ENCODE measurements at places on chromosomes 5 and 9.

DNA sequence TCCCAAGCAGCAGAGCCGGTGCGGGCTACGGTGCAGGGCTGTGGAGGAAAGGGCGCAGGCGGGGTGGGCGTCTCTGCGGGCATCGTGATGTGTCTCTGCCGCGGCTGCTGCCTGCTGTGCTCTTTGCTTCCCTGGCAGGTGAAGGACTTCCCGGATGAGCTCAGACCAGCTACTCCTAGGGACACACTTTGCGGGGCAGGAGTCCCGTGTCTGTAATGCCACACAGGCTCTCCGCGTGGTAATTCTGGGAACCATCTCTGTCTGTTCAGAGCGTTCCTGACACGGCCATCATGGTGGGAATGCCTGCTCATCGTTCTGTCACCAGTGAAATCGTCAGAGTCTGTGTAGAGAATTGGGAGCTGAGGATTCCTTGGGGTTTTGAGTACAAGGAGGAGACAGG is 235.5 kb downstream of the FANCC start:
- no peak for DNase-seq

DNA sequence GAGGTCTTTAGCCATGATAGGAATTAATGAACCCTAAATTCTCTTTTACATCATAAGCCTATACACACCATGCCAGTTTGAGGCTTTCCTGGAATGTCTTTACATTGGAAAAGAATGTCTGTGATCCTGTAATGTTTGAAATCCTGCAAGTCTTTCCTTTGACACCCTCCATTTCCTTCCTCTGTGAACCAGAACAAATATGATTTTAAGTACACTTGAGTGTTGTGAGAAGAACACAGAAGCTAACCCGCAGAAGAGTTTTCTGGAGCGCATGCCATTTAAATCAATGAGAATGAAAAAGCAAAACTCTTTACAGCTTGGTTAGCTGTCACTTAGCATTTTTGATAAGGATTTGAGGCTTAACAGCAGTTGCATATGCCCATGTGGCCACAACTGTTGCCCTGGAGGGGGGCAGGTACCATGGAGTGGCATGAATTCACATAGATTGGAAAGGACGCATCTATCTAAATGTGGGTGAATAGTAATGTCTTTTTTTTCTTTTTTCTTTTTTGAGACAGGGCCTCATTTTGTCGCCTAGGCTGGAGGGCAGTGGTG is 372.6 kb downstream of the KDM4C start:
- no peak for DNase-seq

DNA sequence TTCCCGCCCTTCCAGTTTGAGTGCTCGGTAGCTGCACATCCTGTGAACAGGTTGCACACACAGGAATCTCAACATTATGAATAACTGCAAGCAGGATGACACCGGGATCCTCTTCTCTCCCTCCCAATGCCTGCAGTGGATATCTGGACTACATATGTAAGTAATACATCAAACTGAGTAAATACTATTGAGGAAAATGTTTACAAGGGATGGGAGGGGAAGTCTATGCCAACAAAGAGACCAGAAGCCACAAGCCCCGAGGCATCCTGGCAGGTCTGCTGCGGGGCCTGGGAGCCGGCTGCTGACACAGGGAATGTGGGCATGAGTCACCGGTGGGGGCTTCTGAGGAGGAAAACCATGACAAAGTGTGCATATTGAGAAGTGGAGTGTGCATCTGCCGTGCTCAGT is 8.6 kb upstream of the ANKRD33B start:
- DNase-seq, result no peak

- no peak for DNase-seq
Observed at GRCh38 chr9:27348785-27349697, 52.1 kb upstream of the EQTN start.

DNA sequence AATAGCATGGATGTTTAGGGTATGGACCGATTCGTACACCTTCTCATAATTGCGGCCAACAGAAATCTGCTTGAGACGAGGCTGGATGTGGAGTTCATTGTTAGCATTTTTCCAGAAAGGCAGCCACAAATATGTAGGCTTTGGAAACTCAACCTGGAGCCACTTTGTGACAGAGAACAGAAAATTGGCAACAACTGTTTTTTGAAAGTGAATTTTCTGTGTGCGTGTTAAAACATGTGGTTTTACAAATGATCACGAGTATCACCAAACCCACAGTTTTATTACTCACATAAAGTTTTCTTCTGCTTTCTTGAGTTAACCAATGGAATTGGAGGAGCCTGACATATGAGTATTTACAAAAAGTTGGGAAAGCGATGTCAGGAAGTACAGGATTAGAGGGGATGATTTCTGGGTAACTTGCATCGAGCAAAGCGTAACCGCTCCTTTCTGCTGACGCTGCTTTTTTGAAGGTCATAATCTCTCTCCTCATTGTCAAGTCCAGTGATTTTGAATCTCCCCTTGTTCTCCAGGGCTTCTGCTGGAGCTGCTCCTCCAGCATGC is 138.5 kb upstream of the TAF11L2 start:
- DNase-seq, result no peak

DNA sequence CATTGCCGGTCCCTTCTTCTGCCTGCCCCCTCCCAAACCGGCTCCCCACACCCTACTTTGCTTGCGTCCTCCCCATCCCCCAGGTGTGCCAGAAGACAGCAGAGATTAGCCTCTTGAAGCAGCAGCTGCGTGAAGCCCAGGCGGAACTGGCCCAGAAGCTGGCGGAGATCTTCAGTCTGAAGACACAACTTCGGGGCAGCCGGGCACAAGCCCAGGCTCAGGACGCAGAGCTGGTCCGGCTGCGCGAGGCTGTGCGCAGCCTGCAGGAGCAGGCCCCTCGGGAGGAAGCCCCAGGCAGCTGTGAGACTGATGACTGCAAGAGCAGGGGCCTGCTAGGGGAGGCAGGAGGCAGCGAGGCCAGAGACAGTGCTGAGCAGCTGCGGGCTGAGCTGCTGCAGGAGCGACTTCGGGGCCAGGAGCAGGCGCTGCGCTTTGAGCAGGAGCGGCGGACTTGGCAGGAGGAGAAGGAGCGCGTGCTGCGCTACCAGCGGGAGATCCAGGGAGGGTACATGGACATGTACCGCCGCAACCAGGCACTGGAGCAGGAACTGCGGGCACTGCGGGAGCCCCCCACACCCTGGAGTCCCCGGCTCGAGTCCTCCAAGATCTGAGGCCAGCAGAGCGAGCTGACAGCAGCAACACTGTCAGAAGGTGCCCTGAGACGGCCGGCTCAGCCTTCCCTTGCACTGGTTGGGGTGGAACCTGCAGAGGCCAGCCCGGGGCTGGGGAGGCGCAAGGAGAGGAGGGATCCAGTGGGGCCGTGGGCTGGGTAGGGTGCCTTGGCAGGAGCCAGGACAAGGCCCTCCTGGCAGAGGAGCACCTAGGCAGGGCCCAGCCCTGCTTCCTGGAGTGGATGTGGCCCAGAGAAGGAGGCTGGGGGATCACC is 8.3 kb downstream of the N4BP3 start:
- no peak for DNase-seq

DNA sequence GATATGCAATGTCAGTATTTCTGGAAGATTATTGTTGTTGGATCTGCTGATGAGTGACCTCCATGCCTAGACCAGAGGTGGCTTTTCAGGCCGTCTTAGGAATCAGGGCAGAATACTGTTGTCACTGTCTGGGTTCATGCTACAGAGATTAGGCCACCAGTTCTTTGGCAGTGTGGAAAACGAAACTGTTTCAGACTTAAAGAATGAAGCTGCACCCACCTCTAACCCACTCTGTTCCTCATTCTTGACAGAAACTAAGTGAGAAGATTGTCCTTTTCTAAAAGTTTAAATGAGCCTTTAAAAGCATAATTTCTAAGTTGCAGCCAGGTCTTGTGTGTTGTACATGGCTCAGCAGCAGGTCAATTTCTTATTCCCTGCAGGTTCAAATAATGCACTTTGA is 444.3 kb downstream of the ENC1 start:
- DNase-seq, result no peak

- DNase-seq, result no peak
Observed at GRCh38 chr9:113682297-113682771, 193.8 kb upstream of the ZNF618 start.

GRCh38 chr5:161630948-161631347 is 54.6 kb upstream of the GABRA6 start:
- no peak for DNase-seq

DNA sequence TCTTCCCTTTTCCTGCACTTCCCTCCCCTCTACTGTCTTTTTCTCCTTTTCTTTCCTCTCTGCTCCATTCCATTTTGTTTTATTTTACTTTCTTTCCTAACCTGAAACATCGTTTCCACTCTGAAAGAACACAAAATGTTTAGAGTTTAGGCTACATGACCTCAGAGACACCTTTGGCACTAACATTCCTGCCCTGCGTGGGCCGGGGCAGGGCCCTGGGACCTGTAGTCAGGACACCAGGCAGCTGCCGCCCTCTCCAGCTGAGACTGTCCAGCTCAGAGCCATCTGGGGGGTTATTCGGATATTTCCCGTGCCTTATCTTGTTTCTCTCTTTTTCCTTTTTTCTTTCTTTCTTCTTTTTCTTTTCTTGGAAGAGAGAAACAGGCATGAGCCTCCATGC is 58.3 kb upstream of the ERCC6L2 start:
- DNase-seq, result no peak

DNA sequence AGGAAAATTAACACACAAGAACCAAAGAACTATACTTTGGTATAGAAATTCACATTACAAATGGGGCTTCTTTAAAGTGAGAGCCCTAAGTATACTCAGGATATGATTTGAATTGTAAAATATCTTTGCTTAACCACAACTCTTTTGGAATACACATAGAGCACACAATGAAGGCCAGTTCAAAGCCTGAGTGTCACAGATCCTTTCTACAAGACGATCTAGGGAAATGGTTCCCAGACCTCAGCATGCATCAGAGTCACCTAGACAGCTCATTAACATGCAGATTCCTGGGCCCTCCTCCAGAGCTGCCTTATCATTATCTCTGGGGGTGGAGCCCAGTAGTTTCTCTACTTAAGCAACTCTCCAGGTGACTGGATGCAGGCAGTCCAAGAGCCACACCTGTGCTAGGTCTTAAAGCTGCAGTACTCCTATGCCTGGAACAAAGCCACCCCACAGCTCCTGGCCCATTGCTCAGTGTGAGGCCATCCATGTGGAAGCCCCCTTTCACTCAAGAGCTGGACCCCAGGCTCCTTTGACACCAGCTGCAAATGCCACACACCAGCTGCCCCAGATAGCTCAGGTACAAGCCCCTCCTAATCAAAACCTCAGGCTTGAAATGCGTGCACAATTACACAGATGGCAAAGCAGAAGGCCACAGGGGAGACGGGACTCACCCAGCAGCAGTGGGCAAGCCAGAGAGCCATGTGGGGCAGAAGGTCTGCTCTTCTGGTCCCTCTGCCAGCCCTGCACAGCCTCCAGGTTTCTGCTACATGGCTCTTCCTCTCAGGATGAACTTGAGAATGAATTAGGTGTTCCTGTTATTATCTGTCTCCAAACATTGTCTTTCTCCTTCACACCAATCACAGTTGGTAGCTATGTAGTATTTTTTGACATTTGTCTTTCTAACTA is 106.1 kb downstream of the SH3TC2 start:
- DNase-seq, result no peak

- no peak for DNase-seq
Observed at GRCh38 chr5:34959323-34959722, 30.0 kb downstream of the DNAJC21 start.

DNA sequence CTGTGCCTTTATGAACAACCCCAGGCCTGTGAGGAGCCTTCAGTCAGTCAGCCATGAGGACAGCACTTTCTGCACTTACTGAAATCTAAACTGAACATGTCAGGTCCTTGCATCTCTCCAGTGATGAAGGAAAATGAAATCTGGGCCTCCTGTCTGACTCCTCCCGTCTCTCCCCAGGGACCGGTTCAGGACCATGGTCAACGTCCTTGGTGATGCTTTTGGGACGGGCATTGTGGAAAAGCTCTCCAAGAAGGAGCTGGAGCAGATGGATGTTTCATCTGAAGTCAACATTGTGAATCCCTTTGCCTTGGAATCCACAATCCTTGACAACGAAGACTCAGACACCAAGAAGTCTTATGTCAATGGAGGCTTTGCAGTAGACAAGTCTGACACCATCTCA is 77.0 kb upstream of the PLPP6 start:
- DNase-seq, result no peak

- no peak for DNase-seq
Observed at GRCh38 chr9:134995792-134996120, 78.0 kb upstream of the FCN1 start.

DNA sequence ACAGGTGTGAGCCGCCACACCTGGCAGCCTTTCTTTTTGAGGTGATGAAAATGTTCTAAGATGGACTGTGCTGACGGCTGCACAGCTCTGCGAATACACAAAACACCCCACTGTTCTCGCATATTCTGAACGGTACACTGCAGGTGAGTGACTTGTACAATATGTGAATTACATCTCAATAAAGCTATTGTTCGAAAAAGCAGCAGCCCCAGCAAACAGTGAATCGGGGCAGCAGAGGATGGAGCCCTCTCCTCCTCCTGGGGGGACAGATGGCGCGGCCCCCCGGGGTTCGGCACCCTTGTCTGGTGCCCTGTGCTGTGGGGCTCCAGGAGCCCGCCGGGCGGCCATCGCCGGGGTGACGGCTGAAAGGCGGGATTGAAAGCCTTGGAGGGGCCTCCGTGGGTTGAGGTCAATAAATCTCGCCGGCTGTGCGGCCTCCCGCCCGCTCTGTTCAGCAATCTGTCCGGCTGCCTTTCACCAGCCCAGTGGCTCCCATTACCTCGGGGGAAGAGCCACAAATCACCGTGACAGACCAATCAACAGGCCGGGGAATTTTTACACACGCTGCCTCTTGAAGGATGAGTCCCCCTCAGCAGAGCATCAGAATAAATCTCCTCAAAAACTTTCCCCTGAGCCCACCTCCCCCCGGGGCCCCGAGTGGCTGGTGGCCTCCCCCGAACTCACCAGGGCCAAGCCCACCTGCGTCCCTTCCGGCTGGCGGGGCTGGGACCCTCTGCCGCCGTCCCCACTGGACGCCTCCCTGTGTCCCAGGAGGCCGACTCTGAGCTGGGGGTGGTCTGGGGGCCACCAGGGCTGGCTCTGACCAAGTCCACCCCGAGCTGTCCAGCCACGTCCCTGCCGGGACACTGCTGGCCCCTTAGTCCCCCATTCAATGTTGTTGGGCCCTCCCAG is 37.8 kb upstream of the TMEM250 start:
- DNase-seq, result no peak

GRCh38 chr9:36862206-36863145 is 171.6 kb downstream of the PAX5 start:
- DNase-seq, result no peak

DNA sequence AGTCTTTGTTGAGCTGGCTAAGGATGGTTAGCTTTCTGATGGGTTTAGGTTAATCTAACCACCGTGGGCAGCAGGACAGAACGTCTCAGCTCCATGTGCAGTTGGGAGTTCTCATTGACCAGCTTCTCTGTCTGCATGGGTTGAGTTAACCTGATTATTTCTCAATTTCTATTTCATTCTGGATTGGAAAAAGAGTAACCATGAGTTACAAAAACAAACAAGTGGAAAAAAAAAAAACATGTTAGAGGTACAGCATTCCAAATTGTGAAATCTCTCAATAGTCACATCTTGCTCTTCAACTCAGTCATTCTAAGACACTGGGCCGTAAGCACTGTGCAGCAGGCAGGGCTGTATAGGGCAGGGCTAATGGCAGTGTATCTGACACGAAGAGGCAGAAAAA is 343.7 kb upstream of the KLF4 start:
- no peak for DNase-seq

GRCh38 chr5:78607864-78608263 is 40.7 kb downstream of the LHFPL2 start:
- no peak for DNase-seq
